ENCODE measurements at places on chromosomes 7 and 10.

- DNase-seq: no peak
These were observed 217.2 kb upstream of the HDAC9 start for GRCh38 chr7:18278316-18278715.

- no peak for DNase-seq
These were observed 15.8 kb downstream of the IL15RA start for GRCh38 chr10:5961405-5962100.

DNA sequence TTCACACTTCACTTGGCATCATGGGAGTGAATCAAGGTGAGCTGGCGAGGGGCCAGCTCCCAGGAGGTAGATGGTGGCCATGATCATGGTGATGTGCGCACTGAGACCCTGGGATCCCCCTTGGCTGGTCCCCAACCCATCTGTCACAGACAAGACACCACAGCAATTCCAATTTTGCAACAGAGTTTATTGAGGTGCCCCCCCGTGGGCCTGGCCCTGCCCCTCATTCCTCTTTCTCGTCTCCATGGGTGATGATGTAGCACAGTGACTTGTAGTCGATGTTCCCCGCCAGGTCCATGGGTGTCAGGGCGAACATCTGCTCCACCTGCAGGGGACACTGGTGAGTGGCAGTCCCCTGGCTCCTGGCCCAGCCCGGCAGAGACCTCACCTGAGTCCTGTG is 2.4 kb downstream of the MYL7 start:
- DNase-seq: no peak

DNA sequence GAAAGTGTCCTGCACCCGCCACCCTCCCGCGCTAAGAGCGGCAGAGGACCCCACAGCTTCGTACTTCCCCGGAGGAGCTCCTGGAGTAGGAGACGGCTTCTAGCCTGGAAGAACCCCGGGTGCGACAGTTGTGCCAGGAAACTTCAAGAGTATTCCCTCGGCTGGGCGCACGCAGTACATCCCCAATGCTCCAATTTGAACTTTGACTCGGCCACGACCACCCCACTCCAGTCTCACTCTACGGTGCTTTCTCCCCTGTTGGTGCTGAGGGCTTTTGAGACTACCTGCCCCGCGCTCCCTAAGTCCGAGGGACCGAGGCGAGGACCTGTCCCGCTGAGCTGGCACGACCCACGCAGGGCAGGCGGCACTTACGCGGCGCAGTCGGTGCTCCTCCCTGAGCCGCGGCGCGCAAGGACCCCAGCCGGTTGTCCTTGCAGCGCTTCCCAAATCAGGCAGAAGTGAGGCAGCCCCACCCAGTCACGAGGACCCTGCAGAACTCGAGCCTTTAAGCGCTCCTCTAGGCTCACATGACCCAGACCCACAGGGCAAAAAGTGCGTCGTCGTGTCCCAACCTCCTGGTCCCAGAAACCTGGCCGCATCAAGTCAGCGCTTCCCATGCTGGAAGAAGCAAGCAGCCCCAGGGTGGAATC is at the start of gene CPVL:
CPVL (minus strand) TSS at position 481 of the 650 bp plus-strand sequence. CDS start 25,476 bp downstream, outside the sequence.
- no peak for DNase-seq

- DNase-seq: no peak
These were observed 341.5 kb upstream of the GALNT17 start for GRCh38 chr7:70790215-70791073.

GRCh38 chr7:21300692-21301091 is 127.2 kb upstream of the SP4 start:
- DNase-seq: no peak

DNA sequence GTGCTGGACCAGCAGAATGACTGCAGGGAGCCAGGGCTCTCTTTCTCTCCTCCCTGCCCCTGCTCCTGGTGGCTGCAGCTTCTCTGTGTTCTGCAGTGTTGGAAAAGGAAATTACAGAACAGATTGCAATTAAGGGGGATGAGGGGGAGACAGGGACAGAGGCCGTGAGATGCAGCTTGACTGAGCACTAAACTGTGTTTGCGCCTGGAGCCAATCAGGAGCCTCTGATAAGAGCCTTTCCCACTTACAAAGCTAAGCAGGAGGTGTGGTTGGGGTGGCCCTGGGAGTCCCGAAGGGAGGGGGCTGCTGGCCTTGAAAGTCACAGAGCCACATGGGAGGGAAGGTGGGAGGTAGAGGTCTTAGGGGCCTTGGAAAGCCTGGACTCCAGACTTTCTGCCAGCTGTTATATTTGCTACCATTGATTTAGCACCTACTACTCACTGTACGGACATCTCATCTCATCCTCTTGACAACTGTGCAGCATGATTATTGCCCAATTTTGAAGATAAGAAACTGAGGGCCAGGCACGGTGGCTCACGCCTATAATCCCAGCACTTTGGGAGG is 26.7 kb downstream of the TRIM8 start:
- DNase-seq: no peak

GRCh38 chr10:102804382-102805055 is 32.7 kb downstream of the CYP17A1 start:
- DNase-seq: no peak

GRCh38 chr10:89639326-89639725 is 5.7 kb downstream of the PANK1 start:
- DNase-seq: no peak
